ENCODE measurements at places on chromosomes 16 and 17.

- DNase-seq, result no peak
Observed at GRCh38 chr17:44137891-44138709, 3.6 kb upstream of the HROB start.

GRCh38 chr17:48055531-48056245 is 7.5 kb downstream of the NFE2L1 start:
- DNase-seq, result no peak

GRCh38 chr17:74544991-74545842 is 698 bp downstream of the CD300C start:
- no peak for DNase-seq

- DNase-seq, result no peak
Observed at GRCh38 chr17:14366199-14366598, 65.3 kb downstream of the HS3ST3B1 start.

GRCh38 chr16:52539191-52539590 is 7.8 kb downstream of the TOX3 start:
- DNase-seq, result no peak

GRCh38 chr16:76345163-76345661 is 68.0 kb downstream of the CNTNAP4 start:
- no peak for DNase-seq

Measured in NCI-H524 treated with DMSO at 0.1 percent for 48 hours (cell line).